Stimulated activated CD4-positive, alpha-beta T cell treated with anti-CD3 and anti-CD28 coated beads, Interleukin-15, amount 100 ng/mL, for 1 hour (primary cell): ENCODE measurements at places on chromosomes 11 and 22.

- DNase-seq: no peak
Measured at GRCh38 chr11:20002312-20003216, 157.7 kb downstream of the DBX1 start.

DNA sequence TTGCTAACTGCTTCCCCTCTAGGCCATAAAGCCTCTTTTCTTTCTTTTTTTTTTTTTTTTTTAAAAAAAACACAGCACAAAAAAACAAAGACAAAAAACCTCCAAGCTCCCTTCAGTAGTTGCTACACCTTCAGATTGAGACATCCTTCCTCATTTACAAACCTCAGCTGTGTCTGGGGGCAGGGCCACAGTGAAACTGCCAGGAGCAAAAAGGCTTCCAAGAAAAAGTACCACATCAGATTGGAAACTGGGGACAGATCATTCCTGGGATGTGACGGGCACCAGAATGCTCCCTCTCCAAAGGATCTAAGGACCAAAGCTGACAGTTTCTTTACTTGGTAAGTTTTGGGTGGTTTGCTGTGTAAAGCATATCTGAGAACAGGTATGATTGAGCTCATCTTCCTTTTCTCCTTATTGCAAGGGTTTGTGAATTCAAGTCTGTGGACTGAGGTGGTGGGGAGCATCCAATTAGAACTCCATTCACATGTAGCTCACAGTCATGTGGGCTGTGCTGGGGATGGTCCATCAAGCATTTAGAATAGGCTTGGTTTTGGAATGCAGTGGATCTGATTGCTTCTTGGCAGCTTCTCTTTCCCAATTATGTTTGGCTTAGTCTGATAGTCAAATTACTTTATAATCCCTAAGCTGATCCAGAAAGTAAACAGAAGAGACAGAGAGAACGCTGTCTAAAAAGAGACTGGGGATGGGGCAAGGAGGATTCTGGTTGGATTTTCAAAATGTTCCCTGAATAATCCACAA, 705 bp downstream of the BBOX1 start:
- DNase-seq: no peak

GRCh38 chr11:116513894-116514293, 258.9 kb downstream of the BUD13 start:
- DNase-seq: no peak

DNA sequence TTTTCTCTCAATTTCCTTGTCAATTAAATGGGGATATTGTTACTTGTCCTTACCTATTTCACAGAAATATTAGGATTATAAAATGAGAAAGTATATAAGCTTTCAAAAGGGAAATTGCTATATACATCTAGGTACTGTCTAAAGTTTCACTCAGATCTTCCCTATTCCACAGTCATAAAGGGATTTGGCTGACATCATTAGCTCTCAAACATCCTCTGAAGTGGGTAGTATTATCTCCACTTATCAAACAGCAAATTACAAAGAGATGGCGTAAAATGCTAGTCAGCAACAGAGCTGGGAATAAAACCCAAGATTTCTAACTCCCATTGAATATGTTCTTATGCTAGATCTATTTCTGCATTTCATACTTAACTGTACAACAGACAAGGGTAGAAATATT, 50.9 kb downstream of the SLC25A17 start:
- DNase-seq: no peak

GRCh38 chr22:22593964-22594656, 35.0 kb upstream of the PRAME start:
- DNase-seq: no peak

DNA sequence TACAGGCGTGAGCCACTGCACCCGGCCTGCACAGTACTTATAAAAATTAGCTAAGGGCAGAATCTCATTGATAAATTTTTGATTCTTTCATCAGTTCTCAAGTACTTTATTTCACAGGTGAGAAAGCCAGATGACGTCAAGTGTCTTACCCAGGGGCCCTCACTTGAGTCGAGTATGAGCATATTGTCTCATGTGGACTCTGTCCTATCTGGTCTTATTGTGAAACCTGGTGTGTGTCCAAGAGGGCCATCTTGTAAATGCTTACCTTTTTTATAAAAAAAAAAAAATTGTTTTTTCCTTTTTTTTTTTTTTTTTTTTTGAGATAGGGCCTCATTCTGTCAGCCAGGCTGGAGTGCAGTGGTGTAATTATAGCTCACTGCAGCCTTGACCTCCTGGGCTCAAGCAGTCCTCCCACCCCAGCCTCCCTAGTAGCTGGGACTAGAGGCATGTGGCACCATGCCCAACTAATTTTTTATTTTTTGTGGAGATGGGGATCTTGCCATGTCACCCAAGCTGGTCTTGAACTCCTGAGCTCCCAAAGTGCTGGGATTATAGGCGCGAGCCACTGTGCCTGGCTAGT, 6.0 kb downstream of the ACO2 start:
- DNase-seq: no peak

DNA sequence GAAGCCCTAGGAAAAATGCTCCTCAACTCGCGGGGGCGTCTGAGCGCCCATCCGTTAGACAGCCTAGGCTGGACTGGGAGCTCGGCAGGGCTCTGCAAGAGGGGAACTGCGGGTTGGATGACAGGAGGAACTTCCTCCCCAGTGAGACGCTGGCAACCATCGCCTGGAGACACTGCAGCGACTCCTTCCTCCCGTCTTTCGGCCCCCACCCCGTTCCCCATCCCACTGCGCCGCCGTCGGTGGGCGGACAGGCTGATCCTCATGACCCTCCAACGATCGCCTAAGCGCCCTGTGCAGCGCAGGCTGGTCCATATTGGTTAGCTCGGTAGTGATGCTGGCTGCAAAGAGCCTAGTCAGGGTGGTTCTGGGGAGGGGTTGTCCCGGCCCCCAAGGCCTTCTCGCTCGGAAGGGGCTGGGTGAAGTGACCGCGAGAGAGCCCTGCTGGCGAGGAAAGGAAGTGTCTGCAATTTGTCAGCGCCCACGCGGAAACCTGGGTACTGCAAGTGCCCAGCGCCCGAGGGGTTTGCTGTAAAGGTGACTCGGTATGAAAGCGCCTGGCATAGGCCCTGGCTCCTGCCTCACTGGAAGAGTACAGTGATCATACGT, 638 bp downstream of the NRGN start:
- DNase-seq: peak; percentile 40

DNA sequence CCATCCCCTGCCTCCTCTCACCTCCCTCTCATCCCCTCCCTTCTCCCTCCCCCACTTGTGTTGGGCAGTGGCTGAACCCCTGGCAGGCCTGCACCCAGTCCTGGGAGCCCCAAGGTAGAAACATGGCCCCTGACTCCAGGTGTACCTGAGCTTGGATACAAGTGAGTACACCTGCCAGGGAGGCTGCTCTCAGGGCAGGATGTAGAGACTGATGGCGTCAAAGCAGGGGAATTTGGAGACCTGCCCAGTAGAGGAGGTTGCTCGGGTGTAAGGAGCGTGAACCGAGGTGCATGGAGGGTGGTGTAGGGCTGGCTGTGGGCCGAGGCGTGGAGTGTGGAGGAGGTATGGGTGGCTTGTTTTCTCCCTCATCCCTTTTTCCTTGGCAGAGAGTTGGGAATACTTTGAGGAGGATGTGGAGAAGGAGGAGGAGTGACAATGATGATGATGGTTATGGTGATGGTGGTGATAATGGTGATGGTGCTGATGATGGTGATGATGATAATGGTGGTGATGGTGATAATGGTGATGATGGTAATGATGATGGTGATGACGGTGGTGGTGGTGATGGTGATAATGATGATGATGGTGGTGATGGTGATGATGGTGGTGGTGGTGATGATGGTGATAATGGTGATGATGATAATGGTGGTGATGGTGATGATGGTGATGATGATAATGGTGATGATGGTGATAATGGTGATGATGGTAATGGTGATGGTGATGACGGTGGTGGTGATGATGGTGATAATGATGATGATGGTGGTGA, 12.3 kb downstream of the MRGPRG start:
- no peak for DNase-seq

GRCh38 chr11:78131956-78132355, 7.5 kb downstream of the ALG8 start:
- DNase-seq: no peak

DNA sequence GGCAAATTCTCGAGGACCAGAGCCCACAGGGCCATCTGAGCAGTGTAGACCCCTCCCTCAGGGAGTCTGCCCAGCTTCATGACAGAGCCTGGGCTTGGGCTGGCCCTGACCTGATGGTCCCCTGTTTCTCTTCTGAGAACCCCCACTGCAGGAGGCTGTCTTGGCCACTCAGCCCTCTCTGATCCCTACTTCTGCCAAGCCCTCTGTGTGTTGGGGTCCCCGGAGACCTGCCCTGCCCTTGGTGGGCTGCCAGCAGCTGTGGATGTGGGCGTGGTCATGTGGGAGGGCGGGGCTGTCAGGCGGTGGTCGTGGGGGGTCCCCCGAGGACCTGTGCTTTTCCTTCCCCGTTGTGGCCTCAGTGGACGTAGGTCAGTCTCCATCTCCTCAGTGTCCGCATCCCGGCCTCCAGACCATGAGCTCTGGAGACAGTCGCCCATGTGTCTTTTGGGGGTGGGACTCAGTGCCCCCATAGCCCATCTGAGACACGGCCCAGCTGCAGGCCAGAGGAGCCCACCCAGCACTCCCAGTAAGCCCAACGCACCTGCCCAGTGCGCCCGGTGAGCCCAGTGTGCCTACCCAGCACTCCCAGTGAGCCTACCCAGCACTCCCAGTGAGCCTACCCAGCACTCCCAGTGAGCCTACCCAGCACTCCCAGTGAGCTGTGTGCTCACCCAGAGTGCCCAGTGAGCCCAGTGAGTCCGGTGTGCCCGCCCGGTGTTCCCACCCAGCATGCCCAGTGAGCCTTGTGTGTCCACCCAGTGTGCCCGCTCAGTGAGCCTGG, 409.2 kb downstream of the TBC1D22A start:
- no peak for DNase-seq

GRCh38 chr11:123301696-123302400, 106.8 kb upstream of the CLMP start:
- DNase-seq: peak; percentile 66

DNA sequence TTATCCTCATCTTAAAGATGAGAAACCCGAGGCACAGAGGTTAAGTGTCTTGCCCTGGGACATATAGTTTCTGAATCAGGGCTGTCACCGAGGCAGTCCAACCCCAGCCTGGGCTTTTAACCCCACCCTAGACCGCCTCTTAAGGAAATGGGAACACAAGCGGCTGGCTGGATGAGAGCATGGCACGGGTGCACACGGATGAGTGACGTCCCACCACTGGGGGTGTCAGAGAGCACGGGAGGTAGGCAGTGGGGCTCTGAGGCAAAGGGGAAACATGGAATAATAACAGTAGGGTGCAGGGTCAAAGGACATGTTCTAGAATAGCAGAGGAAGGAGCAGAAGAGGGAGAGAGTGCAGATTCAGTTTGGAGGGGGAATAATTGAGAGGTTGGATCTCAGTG, 22.3 kb downstream of the PPFIBP2 start:
- no peak for DNase-seq

GRCh38 chr11:18264677-18265555, 1.1 kb upstream of the SAA1 start:
- DNase-seq: no peak

- no peak for DNase-seq
Measured at GRCh38 chr11:134230339-134230738, 5.9 kb downstream of the VPS26B start.

DNA sequence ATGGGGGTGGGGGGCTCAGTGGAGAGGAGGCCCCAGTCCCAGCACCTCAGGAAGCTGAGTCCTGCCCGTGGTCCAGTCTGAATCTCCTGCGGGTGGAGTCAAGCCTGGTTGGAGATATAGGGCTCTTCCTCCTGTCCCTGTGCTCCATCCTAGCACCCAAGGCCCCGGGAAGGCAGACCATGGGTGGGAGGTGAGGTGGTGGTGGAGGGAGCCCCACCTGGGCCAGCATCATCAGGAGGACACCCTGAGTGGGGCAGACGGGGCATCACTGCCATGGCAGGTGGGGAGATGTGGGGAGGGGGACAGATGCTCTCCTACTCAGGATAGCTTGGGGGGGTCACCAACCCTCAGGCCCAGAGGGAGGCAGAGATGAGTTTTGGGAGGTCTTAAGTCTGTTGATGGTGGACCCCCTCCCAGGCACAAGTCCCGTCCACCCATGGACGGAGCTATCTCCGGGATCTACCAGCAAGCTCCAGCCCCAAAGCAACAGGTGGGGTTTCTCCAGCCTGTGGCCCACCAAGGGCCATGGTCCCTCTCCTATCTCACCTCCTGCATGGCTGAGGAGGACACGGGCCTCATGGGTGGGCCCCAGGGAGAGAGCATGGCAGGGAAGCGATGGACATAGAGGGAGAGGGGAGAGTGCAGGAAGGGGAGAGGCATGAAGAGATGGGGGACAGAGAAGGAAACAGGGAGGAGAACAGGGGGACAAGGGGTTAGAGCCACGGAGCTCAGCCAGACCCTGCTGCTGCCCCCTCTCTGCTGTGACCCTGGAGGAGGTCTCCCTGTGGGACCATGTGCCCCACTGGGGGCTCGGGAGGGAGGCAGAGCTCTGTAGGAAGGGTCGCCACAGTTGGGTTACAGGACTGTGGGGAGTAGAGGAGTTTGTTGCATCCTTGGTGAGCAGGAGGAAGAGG, 1.3 kb downstream of the MRGPRE start:
- no peak for DNase-seq

DNA sequence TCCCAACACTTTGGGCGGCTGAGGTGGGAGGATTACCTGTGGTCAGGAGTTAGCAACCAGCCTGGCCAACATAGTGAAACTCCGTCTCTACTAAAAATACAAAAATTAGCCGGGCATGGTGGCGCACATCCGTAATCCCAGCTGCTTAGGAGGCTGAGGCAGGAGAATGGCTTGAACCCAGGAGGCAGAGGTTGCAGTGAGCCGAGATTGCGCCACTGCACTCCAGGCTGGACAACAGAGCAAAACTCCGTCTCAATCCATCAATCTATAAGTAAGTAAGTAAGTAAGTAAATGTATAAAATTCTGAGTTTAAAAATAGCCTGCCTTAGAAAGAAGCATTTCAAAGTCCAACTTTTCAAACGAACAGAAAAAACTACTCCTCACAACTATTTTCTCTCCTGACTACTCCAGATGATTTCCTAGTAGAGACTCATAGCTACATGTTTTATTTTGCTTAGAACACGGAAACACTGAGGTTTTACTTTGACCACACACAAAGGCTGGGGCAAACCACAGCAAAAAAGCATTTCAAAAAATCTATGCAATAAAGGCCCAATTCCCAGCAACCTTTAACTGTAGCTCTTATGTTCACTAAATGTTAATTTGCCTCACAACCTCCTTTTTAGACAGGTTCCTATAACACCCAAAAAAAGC, 16.3 kb downstream of the SPTY2D1 start:
- DNase-seq: no peak

- no peak for DNase-seq
Measured at GRCh38 chr11:34495239-34495723, 18.3 kb downstream of the ELF5 start.

DNA sequence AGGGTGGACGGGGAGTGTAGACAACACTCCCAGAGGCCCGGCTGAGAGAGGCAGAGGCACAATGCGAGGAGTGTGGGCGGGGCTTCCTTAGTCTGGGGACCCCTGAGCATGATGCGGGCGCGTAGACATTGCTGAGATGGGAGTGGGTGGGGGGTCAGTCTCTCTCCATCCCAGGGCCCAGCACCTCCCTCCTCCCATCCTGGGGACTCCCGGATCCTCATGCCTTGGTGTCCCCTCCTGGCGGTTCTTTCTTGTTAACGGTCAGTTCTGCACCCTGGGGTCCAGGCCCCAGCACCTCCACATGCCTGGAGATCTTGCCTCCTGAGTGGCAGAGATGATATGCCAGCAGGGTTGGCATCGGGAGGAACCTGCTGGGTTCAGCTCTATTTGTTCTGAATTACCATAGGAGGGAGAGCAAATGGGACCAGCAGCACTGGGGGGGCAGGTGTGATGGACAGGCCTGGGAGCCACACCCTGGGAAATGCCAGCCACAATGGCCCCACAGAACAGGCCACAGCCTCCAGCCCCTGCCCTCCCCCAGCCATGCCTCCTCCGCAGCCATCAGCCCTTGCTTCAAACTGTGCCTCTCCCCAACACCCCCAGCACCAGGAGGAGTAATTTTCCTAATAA, 55.7 kb downstream of the RTL6 start:
- no peak for DNase-seq
